NT2/D1 (cell line): ENCODE measurements at places on chromosomes 3 and 15.

DNA sequence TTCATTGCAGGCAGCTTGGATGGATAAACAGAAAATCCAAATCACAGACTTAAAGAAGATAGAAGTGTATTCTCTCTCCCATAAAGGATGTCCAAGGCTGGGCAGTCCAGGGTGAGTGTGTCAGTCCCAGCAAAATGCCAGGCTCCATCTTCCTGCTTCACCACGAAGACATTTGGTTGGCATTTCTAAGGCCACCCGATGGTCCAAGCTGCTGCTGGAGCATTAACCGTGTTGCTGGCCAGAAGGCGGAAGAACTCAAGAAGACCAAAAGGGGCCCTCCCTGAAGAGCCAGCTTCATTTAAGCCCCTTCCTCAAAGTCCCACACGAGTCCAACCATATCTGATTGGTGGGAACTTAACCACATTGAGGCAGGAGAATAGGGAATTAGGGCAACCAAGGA lies 3.0 kb upstream of the CYP11A1 start:
- DNase-seq, result no peak

- no peak for DNase-seq
Observed at GRCh38 chr3:62013951-62014350, 359.4 kb downstream of the FEZF2 start.

DNA sequence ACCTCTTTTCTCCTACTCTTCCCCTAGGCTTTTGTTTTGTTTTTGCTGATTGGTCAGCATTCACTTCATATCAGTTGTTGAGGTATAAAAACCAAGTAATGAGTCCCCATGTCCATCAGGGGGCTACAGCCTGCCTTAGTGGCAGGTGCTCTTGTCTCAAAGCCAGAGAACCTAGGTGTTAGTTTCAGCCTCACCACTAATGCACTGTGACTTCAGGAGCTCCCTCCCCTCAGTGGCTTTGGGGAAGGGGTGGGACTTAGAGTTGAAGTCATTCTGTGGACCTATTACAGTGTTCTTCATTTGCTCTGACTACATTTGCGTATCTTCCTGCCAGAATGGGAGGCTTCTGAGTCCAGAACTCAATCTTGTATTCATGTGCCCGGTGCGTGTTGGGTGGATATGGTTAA lies 41.6 kb downstream of the NR2C2 start:
- DNase-seq, result peak; percentile 22

- DNase-seq, result no peak
Observed at GRCh38 chr3:38005076-38006020, 14.8 kb downstream of the VILL start.
